ENCODE measurements at places on chromosomes 2 and 18.

- no peak for DNase-seq
Measured at GRCh38 chr2:191941376-191941929, 94.6 kb upstream of the CAVIN2 start.

DNA sequence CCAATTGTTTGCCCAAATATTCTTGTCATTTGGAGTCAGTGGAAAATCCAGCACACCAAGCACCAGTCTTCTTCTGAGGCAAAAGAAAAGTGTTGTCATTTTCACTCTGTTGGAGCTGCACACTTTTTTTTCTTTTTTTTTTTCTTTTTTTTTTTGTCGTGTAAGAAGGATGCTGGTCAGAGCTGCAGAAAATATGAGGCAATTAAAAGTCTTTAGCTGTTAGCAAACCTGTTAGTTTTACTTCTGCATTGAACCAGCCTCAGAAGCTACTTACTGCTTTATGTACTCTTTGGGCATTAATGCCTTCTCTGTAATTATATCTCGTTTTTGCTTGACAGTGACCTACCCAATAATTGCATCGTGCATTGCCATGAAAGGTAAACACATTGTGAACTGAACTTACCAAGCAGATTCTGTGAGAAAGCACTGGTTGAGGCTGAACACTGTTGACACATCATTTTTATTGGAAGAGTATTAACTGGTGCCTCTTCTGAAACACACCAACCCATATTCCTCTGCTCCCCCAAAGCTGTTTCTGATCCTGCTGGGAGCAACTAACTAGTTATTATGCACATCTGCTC lies 165.4 kb downstream of the CAPN13 start:
- no peak for DNase-seq

DNA sequence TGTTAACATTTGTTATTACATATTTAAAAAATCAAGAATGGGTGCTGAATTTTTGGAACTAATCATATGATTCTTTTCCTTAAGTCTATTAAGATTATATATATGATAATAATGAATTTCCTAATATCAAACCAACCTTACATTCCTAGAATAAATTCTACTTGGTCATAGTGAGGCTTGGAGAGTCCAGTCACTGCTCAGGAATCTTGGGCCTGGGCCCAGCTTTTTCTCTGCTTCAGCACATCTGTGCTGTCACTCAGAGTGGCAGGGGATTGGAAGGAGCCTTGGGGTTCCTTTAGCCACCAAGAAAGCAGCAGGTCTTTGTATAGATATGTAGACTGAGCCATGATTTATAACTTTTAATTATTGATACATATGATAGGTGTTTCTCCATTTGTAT lies 19.9 kb upstream of the ZAP70 start:
- no peak for DNase-seq

DNA sequence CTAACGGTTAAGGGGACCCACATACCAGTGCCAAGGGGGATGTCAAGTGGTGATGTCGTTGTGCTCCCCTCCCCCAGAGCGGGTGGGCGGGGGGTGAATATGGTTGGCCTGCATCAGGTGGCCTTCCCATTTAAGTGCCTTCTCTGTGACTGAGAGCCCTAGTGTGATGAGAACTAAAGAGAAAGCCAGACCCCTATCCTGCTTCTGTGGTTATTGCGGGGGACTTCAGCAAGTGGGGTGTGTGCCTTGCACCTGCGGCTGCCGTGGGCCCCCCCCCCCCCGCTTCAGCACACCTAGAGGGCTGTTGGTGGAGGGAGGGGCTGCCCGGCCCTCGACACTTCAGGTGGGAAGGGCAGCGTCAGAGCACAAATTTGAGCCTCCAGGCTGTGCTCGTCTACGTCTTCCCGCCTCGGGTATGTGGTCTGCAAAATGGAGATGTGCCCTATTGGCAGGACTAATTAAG lies 6.1 kb downstream of the CTDSP1 start:
- DNase-seq = no peak

GRCh38 chr2:138948070-138948539 lies 167.9 kb upstream of the NXPH2 start:
- DNase-seq = no peak

GRCh38 chr2:106085181-106085940 lies 108.7 kb downstream of the UXS1 start:
- DNase-seq = no peak

- DNase-seq = no peak
Measured at GRCh38 chr2:182784777-182785176, 68.7 kb downstream of the DNAJC10 start.

GRCh38 chr2:50620783-50621182 lies 411.1 kb downstream of the NRXN1 start:
- no peak for DNase-seq
